GM12878 (cell line): ENCODE measurements at places on chromosomes 4 and X. TPM values are rescaled to one million over a fixed set of nuclear protein-coding genes. Genes with fewer than 3 reads are reported as not detected.

KLHL8 gene
- polyA plus RNA-seq = 11.9 and 12.5 TPM in 2 replicates

CETN2 gene
- polyA plus RNA-seq = 29.3 and 30.3 TPM in 2 replicates

NDP gene
- not detected in 2 replicates for polyA plus RNA-seq

SH3D19 gene
- 0.33 TPM in 1 of 2 replicates, not detected in the other for polyA plus RNA-seq

FAAH2 gene
- 0.78 and 0.88 TPM in 2 replicates for polyA plus RNA-seq
